Fibroblast of lung (primary cell): ENCODE measurements at places on chromosomes 6 and 20. TPM values are rescaled to one million over a fixed set of nuclear protein-coding genes. Genes with fewer than 3 reads are reported as not detected.

- DNase-seq: no peak
- H3K4me3 ChIP-seq: no peak overlapping the region
- H3K27ac ChIP-seq: no peak overlapping the region
- H3K4me1 ChIP-seq: no peaks in the 10 kb centered on the region
- H3K27me3 ChIP-seq: no peaks in the 10 kb centered on the region
These were observed 686.4 kb downstream of the HTR1B start for GRCh38 chr6:76776876-76777275.

DNA sequence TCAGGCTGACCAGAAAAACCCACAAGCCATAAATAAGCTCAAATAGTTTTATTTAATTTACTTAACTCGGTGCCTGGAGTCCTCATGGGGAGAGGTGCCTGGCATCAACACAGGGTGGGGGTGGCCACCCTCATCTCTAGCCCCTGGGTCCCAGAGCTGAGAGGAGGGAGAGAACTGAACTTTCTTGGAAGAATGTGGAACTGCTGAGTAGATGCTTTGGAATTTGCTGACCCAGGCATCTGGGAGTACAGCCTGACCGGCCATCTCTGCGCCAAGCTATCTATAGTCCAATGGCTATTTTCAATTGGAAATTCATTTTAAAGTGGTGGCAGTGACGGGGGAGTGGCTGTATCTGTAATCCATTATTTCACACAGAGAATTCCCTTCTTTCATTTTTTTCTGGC lies 104.8 kb downstream of the CDH26 start:
- H3K36me3 ChIP-seq: no peaks in the 10 kb centered on the region
- H3K27ac ChIP-seq: peak overlapping the region; percentile 74
- peaks cover 3% of the 10 kb centered on the region for H3K4me1 ChIP-seq

DNA sequence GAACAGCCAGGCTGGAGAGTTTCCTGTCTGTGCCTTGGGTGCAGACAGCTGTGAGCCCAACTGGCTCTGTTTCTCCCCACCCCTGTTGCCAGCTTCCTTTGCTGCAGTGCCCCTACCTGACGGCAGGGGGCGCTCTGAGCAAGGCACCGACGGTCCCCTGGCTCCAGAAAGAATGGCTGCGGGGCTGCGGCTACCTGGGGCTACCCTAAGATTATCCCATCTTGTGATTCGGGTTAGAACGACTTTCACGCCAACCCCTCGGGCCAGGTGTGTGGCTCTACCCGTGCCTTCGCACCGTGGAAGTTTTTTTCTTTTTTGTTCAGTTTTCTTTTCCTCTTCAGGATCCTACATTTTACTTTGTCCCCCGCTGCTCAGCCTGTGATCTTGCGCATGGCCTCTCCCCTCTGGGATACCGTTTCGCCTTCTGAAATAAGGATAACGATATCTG lies 33.4 kb upstream of the AAR2 start:
- H3K36me3 ChIP-seq: no peaks in the 10 kb centered on the region
- DNase-seq: peak; percentile 37
- H3K27ac ChIP-seq: no peak overlapping the region
- no peaks in the 10 kb centered on the region for H3K27me3 ChIP-seq

DNA sequence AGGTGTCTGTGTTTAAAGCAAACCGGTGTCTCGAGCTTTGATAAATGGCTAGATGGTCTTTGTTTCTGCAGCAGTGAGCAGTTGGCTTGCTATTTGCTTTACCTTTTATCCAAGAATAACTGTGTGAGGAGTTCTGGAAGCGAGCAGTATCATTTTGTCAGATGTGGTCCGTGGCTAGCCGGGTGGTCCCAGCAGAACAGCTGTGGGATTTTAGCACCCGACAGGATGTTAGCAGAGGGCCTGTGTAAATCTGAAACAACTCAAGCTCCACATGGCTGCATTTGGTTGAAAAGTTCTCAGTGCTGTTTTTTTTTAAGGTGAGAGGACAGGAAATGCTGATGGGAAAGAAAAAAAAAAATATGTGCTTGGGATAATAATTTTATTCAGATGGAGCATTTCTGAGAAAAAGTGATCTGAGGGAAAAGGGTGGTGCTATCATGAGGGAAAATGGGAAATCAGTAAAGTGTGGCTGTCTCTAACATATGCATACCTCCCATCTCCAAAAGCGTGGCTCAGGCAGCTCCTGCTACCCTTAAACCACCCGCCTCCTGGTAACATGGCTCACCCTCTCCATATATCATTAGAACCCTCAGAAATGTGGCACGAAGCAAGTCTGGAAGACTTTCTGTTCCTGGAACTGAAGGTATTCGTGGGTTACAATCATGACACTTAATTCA lies 215.4 kb downstream of the TSHZ2 start:
- no peak overlapping the region for H3K4me3 ChIP-seq
- no peaks in the 10 kb centered on the region for H3K36me3 ChIP-seq
- no peak overlapping the region for H3K27ac ChIP-seq

DNA sequence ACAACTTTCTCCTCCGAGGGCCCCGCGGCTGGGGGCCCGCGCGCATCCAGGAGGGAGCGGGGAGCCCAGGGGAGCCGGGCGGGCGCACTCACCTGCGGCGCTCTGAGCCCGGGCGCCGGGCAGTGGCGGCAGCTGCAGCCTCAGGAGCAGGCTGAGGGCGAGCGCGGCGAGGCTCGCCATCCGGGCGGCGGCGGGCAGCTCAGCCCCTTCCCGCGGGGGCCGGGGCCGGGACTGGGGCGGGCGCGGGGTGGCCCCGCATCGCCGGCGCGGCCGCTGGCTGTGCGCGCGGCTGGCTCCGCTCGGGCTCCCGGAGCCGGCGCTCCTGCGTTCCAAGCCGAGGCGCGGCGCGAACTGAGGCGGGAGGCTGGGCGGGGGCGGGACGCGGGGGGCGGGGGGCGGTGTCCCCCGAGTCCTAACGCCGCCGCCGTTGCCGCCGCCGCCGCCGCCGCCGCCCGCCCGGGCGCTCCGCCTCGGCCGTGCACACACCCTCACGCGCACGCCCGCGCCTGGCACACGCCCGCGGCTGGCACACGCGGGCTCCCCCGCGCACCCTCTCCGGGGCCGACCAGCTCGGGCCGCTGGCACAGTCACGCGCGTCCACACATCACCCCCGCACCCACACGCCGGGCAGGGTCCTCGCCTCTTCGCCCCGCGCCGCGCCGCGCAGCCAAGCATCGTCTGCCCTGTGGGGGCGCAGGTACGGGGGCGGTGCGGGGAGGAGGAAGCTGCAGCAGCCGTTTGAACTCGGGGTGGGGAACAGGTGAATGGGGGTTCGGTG lies at the start of gene PTPRT:
Gene PTPRT, minus strand, starts transcription at position 353 of the 778 bp plus-strand sequence. Its CDS starts 173 bp downstream, at position 180.
- no peaks in the 10 kb centered on the region for H3K4me1 ChIP-seq
- no peak for DNase-seq
- H3K36me3 ChIP-seq: no peaks in the 10 kb centered on the region
- peaks cover 7% of the 10 kb centered on the region for H3K27me3 ChIP-seq
- no peak within 1 kb of the TSS for H3K4me3 ChIP-seq

- no peak overlapping the region for H3K27ac ChIP-seq
- H3K4me1 ChIP-seq: no peaks in the 10 kb centered on the region
- H3K4me3 ChIP-seq: no peak overlapping the region
- H3K27me3 ChIP-seq: no peaks in the 10 kb centered on the region
- DNase-seq: no peak
These were observed 29.8 kb upstream of the ZNF391 start for GRCh38 chr6:27358786-27359185.

GRCh38 chr20:19440660-19441527 lies 228.5 kb downstream of the SLC24A3 start:
- no peaks in the 10 kb centered on the region for H3K36me3 ChIP-seq
- no peak overlapping the region for H3K27ac ChIP-seq
- H3K4me3 ChIP-seq: no peak overlapping the region
- H3K27me3 ChIP-seq: no peaks in the 10 kb centered on the region
- no peak for DNase-seq

GRCh38 chr6:121627761-121628160 lies 192.3 kb downstream of the GJA1 start:
- H3K27ac ChIP-seq: no peak overlapping the region
- no peaks in the 10 kb centered on the region for H3K4me1 ChIP-seq
- no peak for DNase-seq
- no peak overlapping the region for H3K4me3 ChIP-seq
- no peaks in the 10 kb centered on the region for H3K27me3 ChIP-seq

Gene ANKEF1
- 2.3 and 3.5 TPM in 2 replicates for total RNA-seq

GRCh38 chr6:159510141-159510540 lies 182.9 kb downstream of the SOD2 start:
- no peak for DNase-seq
- H3K36me3 ChIP-seq: no peaks in the 10 kb centered on the region
- no peaks in the 10 kb centered on the region for H3K27me3 ChIP-seq
- no peak overlapping the region for H3K27ac ChIP-seq
- no peak overlapping the region for H3K4me3 ChIP-seq

DNA sequence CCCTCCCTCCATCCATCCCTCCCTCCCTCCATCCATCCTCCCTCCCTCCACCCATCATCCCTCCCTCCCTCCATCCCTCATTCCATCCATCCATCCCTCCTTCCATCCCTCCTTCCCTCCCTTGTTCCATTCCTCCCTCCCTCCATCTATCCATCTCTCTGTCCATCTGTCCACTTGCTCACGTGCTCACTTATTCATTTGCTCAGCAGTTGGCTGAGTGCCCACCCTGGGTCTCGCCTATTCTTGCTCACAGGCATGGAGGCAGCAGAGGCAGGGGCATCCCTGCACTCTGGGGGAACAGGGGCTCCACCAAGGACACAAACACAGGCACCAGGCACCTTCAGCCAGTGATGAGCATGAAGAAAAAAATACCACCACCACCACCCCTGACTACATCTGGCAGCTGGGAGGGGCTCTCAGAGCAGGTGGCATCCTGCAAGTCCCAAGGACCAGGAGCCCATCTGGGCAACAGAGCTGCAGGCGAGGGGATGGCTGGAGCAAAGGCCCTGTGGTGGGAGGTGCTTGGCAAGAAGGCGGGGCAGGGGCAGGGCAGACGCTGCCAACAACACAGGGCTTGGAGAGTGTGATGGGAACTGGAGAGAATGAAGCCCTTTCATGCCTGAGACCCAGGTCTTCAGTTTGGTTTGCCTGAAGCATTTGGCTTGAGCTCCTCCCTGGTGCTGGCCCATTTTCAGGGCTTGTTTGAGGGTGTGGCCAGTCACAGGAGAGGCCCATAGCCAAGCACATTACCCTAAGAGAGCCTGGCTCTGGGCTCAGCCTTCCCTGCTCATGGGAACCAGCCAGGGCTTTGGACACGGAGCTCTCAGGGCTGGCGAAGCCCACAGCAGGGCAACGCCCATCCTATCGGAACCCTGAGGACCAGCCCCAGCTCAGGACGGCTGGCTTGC lies 40.2 kb upstream of the MRGBP start:
- no peaks in the 10 kb centered on the region for H3K4me1 ChIP-seq
- H3K36me3 ChIP-seq: no peaks in the 10 kb centered on the region
- H3K27me3 ChIP-seq: no peaks in the 10 kb centered on the region
- H3K27ac ChIP-seq: no peak overlapping the region

DNA sequence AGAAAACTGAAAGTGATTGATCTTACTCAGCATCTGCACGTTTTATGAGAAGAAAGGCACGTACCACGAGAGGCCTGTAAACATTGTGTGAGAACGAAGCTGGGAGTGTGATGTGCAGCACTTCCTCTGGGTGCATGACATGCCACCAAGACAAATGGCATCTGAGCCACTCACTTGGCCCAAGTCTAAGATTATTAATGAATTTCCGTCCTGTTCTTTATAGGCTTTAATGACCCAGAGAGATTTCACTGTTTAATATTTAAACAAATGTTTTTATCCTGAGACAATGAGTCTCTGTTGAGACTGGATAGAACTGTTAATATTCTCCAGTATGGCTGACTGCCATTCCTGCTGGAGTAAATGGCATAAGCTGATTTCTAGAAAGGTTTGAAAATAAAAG lies 172.6 kb upstream of the PHACTR1 start:
- no peak overlapping the region for H3K4me3 ChIP-seq
- H3K27ac ChIP-seq: no peak overlapping the region
- no peaks in the 10 kb centered on the region for H3K36me3 ChIP-seq
- peak; percentile 37 for DNase-seq
- H3K27me3 ChIP-seq: no peaks in the 10 kb centered on the region

Gene ETV7
- total RNA-seq: 1.0 and 1.5 TPM in 2 replicates

Gene CLPSL2
- total RNA-seq: not detected in 2 replicates

DNA sequence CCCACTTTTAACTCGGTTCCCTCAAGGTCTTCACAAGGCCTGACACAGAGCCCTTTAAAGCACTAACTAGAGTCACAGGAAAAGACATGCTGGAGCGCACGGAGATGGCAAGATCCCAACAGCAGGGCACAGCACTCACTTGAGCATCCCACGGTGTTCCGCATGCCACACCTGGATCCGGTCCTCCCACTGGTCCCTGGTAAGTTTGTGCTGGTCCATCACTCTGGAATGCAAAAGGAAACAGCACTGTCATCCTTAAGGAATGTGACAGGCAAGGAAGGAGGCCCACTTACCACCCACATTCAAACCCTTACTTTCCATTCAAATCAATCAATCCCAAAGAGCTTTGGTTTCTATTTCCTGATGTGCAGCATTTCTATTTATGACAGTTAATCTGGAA lies 34.7 kb downstream of the EZR start:
- H3K36me3 ChIP-seq: peaks cover 29% of the 10 kb centered on the region
- H3K4me1 ChIP-seq: peaks cover 6% of the 10 kb centered on the region
- H3K4me3 ChIP-seq: no peak overlapping the region
- no peak overlapping the region for H3K27ac ChIP-seq
- no peaks in the 10 kb centered on the region for H3K27me3 ChIP-seq

Gene SLC2A4RG
- 18.2 and 30.6 TPM in 2 replicates for total RNA-seq

DNA sequence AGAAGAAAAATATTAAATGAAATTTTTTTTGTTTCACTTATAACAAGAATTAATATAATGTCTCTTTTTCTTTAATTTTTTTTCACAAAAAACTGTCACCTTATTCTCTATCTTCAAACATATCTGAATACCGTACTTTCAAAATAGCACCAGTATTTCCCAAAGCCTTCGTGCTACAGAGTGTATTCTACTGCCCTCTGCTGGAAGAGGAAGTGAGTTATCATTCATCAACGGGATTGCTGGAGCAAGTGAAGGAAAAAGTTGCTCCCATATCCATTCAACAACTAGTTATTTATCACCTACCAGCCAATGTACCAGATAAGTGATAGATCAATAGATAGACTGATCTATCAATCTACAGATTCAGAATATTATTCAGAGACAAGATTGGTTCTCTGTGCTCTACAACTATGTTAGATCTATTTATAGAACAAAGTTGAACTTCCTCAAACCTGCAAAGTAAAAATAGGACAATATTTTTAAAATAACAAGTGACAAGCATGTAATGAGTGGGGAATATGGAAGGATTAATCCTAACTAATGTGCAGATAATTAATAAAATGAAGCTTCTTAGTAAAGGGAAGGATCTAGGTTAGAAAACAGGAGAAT lies 26.7 kb upstream of the TFAP2B start:
- H3K27ac ChIP-seq: no peak overlapping the region
- peak; percentile 4 for DNase-seq
- no peak overlapping the region for H3K4me3 ChIP-seq
- H3K27me3 ChIP-seq: no peaks in the 10 kb centered on the region
- no peaks in the 10 kb centered on the region for H3K36me3 ChIP-seq

DNA sequence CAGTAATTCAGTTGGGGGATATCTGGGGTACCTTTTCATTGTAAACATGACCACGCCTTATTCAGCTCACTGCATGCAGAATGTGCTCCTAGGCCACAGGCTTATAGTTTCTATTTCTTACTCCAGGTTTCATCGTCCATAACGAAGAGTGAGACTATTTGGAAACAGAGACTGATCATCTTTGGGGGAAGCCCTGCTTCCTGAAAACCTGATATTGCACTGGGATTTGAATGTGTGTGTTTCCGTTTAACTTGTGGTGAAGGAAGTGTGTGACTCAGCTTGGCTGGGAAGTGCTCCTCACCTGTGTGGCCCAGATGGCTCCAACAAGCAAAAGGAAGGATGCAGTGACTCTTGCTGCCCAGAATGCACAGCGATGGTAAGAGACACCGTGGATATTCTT lies 19.6 kb upstream of the LTV1 start:
- no peak overlapping the region for H3K4me3 ChIP-seq
- no peaks in the 10 kb centered on the region for H3K27me3 ChIP-seq
- H3K4me1 ChIP-seq: peaks cover 5% of the 10 kb centered on the region
- H3K27ac ChIP-seq: no peak overlapping the region
- peak; percentile 9 for DNase-seq
